ENCODE measurements at places on chromosomes 12 and 14.
A peak's percentile ranks its signal among the peaks of the same experiment; 100 is the strongest.

GRCh38 chr14:101813833-101814232 lies 52.3 kb downstream of the PPP2R5C start:
- no peaks in the 10 kb centered on the region for H3K36me3 ChIP-seq
- H3K27me3 ChIP-seq = no peaks in the 10 kb centered on the region
- no peak overlapping the region for H3K4me3 ChIP-seq
- no peak overlapping the region for H3K27ac ChIP-seq

DNA sequence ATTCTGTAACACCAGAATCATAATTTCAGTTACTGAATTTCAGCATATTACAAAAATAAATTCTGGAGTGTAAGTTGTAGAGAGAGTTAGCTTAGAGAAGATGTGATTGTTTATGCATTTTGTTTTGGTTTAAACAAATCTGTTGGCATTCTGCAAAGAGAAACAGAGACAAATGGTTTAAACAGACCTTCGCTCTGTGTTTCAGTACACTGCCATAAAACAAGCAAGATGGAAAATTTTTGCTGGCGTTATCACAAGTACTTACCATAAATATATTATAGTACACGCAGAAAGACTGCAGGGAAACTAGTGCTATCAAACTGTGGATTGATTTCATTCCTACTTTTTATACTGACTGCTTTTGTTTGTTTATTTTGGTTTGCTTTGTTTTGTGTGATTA lies 850.3 kb upstream of the FOXG1 start:
- H3K4me1 ChIP-seq = no peaks in the 10 kb centered on the region
- H3K27ac ChIP-seq = no peak overlapping the region
- no peaks in the 10 kb centered on the region for H3K36me3 ChIP-seq
- DNase-seq = no peak

DNA sequence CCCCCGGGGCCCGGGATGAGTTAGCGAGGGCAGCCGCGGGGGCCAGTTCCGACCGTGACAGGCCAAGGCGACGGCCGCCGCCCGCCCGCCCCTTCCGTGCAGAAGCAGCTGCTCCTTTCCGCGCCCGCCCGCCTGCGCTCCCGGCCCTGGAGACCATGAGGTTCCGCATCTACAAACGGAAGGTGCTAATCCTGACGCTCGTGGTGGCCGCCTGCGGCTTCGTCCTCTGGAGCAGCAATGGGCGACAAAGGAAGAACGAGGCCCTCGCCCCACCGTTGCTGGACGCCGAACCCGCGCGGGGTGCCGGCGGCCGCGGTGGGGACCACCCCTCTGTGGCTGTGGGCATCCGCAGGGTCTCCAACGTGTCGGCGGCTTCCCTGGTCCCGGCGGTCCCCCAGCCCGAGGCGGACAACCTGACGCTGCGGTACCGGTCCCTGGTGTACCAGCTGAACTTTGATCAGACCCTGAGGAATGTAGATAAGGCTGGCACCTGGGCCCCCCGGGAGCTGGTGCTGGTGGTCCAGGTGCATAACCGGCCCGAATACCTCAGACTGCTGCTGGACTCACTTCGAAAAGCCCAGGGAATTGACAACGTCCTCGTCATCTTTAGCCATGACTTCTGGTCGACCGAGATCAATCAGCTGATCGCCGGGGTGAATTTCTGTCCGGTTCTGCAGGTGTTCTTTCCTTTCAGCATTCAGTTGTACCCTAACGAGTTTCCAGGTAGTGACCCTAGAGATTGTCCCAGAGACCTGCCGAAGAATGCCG lies 699 bp downstream of the MGAT2 start:
- peaks cover 3% of the 10 kb centered on the region for H3K4me1 ChIP-seq
- peaks cover 2% of the 10 kb centered on the region for H3K36me3 ChIP-seq
- H3K27ac ChIP-seq = peak overlapping the region; percentile 70
- DNase-seq = peak; percentile 87

DNA sequence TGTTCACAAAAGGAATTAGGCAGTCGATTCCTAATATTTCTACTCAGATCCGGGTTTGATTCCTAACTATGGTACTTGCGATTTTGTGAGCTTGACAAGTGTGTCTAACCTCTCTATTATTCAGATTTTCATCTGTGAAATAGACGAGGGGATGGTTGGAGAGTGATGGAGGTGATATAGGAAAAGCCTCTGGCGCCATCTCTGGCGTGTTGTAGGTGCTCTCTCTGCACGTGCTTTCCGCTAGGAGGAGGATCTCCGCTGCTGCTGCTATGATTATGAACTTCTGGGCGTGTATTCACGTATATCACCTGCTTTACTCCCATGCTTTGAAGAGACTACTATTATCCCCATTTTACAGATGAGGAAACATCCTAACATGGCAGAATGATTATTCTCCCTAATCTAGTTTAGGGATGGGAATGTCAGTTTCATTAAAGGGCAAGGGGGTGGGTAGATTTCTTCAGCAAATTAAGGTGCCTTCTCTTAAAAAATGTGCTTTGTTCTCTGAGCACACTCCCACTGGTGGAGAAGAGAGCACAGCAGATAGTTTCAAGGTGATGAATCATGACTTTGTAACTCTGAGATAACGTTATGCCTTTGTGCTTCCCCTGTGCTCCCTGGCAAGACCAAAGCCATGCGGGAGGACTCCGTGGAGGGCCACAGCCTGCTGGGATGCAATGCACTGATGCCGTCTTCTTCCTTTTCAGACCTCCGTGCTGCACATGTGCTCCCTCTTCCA lies 97.1 kb downstream of the PRIMA1 start:
- no peak overlapping the region for H3K27ac ChIP-seq
- H3K27me3 ChIP-seq = no peaks in the 10 kb centered on the region
- H3K36me3 ChIP-seq = no peaks in the 10 kb centered on the region
- no peak overlapping the region for H3K4me3 ChIP-seq

- H3K4me3 ChIP-seq = no peak overlapping the region
- DNase-seq = no peak
- no peaks in the 10 kb centered on the region for H3K27me3 ChIP-seq
- no peak overlapping the region for H3K27ac ChIP-seq
- H3K4me1 ChIP-seq = no peaks in the 10 kb centered on the region
Measured at GRCh38 chr12:66662729-66663128, 16.1 kb downstream of the GRIP1 start.

GRCh38 chr14:60722357-60723115 lies 1.6 kb downstream of the SIX4 start:
- peaks cover 1% of the 10 kb centered on the region for H3K36me3 ChIP-seq
- no peaks in the 10 kb centered on the region for H3K27me3 ChIP-seq
- peaks cover 11% of the 10 kb centered on the region for H3K4me1 ChIP-seq
- H3K4me3 ChIP-seq = peak overlapping the region; percentile 49
- DNase-seq = peak; percentile 82

DNA sequence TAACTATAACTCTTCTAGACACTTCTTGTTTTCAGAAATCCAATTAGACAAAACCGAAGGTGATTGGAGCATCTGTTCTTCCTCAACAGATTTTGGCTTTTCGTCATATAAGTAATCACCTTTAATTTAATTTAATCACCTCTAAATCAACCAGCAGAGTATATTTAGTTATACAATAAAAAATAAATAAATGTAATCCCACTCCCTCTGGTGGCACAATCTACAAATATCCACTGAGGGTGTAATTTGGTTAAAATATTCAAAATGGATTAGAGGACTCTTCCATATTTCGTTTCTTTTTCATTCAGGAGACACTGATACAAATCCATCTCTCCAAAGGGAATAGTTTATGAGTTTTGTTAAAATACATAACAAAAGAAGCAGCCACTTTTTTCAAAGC lies 18.3 kb upstream of the SLC35F4 start:
- no peak overlapping the region for H3K27ac ChIP-seq
- no peak overlapping the region for H3K4me3 ChIP-seq
- H3K36me3 ChIP-seq = no peaks in the 10 kb centered on the region
- peaks cover 1% of the 10 kb centered on the region for H3K4me1 ChIP-seq

GRCh38 chr12:126547905-126548304 lies 1482.7 kb downstream of the AACS start:
- H3K36me3 ChIP-seq = no peaks in the 10 kb centered on the region
- H3K27me3 ChIP-seq = no peaks in the 10 kb centered on the region
- H3K4me1 ChIP-seq = no peaks in the 10 kb centered on the region
- DNase-seq = peak; percentile 61
- no peak overlapping the region for H3K4me3 ChIP-seq
- no peak overlapping the region for H3K27ac ChIP-seq

GRCh38 chr12:105721891-105722290 lies 391.4 kb downstream of the C12orf75 start:
- DNase-seq = no peak
- peaks cover 2% of the 10 kb centered on the region for H3K4me1 ChIP-seq
- H3K36me3 ChIP-seq = no peaks in the 10 kb centered on the region
- no peak overlapping the region for H3K27ac ChIP-seq

DNA sequence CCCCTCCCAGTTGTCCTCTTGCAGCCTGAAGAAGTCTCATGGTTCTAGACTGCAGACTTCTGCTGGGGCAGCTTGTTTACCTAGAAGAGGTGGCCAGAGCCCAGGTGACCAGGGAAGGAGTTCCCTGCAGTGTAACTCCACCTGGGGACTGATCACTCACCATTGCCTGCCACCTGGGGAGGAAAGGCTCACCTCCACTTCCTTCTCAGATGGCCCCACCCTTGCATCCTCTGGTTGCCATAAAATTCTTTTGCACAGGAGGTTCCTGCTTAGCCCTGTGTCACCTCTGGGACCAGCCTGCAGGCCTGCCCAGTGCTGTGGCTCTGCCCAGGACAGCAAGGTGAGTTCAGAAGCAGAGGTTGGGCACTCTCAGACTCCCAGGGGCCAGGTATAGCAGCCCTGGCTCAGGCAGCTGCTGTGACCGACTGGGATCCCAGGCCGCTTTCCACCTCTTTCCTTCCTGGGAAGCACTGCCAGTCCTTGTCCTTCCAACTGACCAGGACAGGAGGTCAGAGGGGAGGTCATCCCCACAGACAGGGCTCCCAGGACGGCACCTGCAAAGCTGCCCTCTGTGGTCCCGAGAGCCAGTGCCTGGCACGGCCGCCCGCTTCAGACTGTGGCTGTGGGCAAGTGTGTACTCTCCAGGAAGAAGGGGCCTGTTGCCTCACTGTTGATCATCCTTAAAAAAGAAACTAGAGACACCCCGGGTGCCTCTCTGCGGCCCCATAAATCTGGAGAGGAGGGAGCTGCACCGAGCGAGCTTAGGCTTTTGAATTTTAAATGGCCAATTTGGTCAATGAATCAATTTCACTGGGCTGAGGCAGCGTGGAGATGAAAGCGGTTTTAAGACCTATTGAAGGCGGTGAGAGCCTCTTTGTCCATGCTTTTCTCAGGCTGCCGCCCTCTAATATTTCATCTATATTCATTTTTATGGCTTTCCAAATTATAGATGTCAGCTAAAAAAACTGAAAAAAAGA lies 79.5 kb upstream of the C14orf180 start:
- no peak overlapping the region for H3K4me3 ChIP-seq
- no peak overlapping the region for H3K27ac ChIP-seq
- no peaks in the 10 kb centered on the region for H3K27me3 ChIP-seq
- H3K36me3 ChIP-seq = no peaks in the 10 kb centered on the region

GRCh38 chr14:85276161-85276978 lies 253.6 kb upstream of the FLRT2 start:
- H3K36me3 ChIP-seq = no peaks in the 10 kb centered on the region
- no peak overlapping the region for H3K27ac ChIP-seq
- DNase-seq = no peak
- no peak overlapping the region for H3K4me3 ChIP-seq
- H3K4me1 ChIP-seq = no peaks in the 10 kb centered on the region

DNA sequence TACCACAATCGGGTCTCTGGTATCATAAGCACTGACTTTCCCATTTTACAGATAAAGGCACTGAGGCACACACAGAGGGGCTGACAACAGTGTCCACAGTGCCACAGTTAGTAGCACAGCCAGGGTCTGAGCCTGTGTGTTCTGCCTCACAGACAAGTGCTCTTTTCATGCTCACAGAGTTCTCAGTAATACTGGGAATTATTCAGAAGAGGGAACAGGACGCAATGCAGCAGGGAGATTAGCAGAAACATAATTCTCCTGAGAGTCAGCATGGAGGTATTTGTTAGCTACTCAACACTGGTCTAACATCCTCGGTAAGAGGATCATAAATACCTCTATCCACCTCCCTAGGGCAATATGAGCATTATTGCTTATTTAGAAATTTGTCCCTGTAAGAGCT lies 219.3 kb upstream of the EEA1 start:
- H3K27me3 ChIP-seq = no peaks in the 10 kb centered on the region
- no peaks in the 10 kb centered on the region for H3K36me3 ChIP-seq
- H3K27ac ChIP-seq = no peak overlapping the region
- H3K4me3 ChIP-seq = no peak overlapping the region
- no peaks in the 10 kb centered on the region for H3K4me1 ChIP-seq
- peak; percentile 10 for DNase-seq

GRCh38 chr12:120006258-120006975 lies 17.4 kb downstream of the BICDL1 start:
- H3K36me3 ChIP-seq = no peaks in the 10 kb centered on the region
- no peak overlapping the region for H3K27ac ChIP-seq
- DNase-seq = peak; percentile 80
- no peaks in the 10 kb centered on the region for H3K27me3 ChIP-seq
- H3K4me1 ChIP-seq = peaks cover 4% of the 10 kb centered on the region
- H3K4me3 ChIP-seq = no peak overlapping the region

GRCh38 chr14:25095736-25096437 lies 45.9 kb upstream of the STXBP6 start:
- H3K4me1 ChIP-seq = no peaks in the 10 kb centered on the region
- no peak for DNase-seq
- no peak overlapping the region for H3K27ac ChIP-seq
- H3K27me3 ChIP-seq = no peaks in the 10 kb centered on the region
- H3K4me3 ChIP-seq = no peak overlapping the region

GRCh38 chr14:95609398-95609990 lies 74.6 kb downstream of the GLRX5 start:
- no peak overlapping the region for H3K27ac ChIP-seq
- H3K27me3 ChIP-seq = no peaks in the 10 kb centered on the region
- no peaks in the 10 kb centered on the region for H3K4me1 ChIP-seq
- peak; percentile 76 for DNase-seq

DNA sequence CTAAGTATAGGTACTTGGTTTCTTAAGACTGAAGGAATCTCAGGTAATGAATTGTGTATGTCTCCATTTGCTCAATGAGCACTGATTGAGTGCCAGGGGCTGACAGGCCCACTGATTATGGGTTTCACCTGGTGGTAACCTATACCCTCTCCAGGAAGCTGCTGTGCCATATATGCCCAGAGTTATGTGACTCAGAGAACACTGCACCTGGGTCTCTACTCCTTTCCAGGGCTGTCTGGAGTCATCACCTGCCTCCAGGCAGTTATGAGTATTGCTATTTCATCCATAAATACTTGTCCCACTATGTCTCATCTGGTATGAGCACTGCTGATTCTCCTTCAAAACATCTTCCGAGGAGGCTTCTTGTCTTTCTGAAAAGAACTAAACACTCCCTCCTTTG lies 692.9 kb downstream of the BCL11B start:
- no peaks in the 10 kb centered on the region for H3K36me3 ChIP-seq
- H3K4me3 ChIP-seq = no peak overlapping the region
- H3K4me1 ChIP-seq = no peaks in the 10 kb centered on the region
- no peaks in the 10 kb centered on the region for H3K27me3 ChIP-seq
